ENCODE measurements at places on chromosomes 2 and 18.

- no peak for DNase-seq
Measured at GRCh38 chr2:235066895-235067294, 115.1 kb downstream of the SH3BP4 start.

DNA sequence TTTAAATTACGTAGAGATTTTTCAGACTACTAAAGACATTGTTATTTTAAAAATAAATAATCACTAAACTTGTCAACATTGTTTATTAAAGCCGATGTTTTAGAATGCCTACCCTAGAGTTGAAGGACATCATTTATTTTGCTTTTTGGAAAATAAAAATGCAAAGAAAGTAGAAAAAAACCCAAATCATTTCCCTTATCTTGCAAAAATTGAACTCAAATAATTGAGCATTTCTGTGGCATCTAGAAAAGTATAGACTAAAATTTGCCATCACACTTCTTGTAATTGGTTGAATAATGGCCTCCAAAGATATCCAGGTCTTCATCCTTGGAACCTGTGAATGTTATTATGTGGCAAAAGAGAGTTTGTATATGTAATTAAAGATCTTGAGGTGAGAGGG, 9.7 kb upstream of the NEDD4L start:
- DNase-seq, result no peak

GRCh38 chr2:113005030-113005509, at the start of gene IL36A:
Gene IL36A, plus strand, starts transcription at chr2:113005459. Its CDS starts 413 bp downstream, at chr2:113005872.
- no peak for DNase-seq

DNA sequence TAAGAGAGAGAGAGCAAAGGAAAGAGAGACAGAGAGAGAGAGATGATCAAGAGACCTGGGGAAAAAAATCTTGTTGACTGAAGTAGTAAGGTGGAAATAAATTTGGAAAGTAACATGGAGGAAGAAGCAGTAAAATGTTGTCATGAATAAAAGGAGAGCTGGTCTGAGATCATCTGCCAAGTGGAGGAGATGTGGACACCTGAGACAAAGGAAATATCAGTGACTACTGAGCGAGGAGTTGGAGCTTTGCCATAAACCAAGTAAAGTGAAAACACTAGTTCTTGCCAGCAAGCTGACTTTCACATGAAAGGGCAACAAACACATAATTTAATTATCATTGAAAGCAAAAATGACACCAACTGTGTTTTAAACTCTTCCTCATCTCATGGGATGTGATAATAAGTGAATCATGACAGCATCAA, 49.0 kb upstream of the DSG1 start:
- no peak for DNase-seq

- no peak for DNase-seq
Measured at GRCh38 chr2:132497591-132497990, 81.0 kb downstream of the GPR39 start.

- DNase-seq, result no peak
Measured at GRCh38 chr2:129656081-129656598, 323.3 kb upstream of the RAB6C start.

DNA sequence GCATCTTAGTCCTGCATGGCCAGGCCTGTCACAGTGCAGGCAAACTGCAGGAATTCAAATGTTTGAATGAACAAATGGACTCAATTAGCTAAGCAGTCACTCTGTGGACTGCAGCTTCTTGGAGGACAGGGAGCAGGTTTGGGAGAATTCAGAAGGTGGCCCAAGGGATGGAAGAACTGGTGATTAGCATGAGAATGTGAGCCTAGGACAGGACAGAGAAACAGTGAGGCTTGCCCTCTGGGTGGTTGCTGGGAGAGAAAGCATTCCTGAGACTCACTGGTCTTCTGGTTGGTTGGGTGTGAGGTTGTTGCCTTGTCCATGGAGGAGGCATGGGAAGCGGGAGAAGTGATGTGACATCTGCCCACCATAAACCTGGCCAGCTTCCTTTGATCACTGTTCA, 13.7 kb downstream of the IL1RL2 start:
- DNase-seq, result no peak

DNA sequence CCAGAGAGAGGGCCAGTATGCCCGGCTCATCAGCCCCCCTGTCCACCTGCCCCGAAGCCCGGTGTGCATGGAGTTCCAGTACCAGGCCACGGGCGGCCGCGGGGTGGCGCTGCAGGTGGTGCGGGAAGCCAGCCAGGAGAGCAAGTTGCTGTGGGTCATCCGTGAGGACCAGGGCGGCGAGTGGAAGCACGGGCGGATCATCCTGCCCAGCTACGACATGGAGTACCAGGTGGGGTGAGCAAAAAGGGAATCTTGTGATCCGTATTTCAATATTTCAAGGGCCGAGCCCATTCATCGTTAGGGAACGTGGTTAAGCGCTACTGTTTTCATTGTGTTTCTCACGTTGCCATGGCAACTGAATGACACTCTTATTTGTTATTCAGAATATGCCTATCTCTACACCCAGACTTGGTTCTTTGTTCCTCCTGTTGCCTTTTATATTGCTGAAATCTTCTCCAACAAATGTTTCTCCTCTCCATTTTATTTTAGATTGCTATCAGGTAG, 81.5 kb downstream of the NRP2 start:
- DNase-seq, result no peak

GRCh38 chr2:239291475-239292350, 109.1 kb downstream of the HDAC4 start:
- DNase-seq, result no peak

- DNase-seq, result no peak
Measured at GRCh38 chr2:46363535-46364170, 66.4 kb downstream of the EPAS1 start.

DNA sequence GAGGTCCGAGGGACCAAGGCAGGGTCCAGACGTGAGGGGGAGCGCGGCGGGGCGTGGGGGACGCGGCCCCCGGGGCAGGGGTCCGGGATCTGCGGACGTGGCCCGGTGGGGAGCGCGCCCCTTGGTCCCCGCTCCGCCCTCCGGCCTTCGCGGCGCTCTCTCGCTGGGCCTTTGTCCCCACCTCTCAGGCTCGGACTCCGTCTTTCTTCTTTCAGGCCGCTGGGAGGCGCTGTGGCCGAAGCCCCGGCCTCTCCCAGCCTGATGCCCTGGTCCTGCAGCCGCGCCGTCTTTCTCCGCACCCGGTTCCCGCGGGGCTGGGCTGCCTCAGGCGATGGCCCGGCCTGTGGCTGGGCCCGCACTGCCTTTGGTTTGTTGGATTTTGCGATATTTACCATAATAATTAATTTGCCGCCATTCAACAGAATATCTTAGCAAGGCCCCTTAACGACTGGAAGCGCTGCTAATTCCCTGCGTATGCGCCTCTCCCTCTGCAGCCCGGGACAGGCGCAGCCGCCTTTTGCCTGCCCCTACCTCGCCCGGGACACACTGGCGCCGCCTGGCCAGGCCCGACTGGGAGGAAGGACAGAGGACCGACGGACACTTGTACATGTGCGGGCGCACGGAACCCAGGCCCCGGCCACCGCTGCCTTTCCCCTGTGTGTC, 10.8 kb downstream of the SIX3 start:
- peak; percentile 69 for DNase-seq

DNA sequence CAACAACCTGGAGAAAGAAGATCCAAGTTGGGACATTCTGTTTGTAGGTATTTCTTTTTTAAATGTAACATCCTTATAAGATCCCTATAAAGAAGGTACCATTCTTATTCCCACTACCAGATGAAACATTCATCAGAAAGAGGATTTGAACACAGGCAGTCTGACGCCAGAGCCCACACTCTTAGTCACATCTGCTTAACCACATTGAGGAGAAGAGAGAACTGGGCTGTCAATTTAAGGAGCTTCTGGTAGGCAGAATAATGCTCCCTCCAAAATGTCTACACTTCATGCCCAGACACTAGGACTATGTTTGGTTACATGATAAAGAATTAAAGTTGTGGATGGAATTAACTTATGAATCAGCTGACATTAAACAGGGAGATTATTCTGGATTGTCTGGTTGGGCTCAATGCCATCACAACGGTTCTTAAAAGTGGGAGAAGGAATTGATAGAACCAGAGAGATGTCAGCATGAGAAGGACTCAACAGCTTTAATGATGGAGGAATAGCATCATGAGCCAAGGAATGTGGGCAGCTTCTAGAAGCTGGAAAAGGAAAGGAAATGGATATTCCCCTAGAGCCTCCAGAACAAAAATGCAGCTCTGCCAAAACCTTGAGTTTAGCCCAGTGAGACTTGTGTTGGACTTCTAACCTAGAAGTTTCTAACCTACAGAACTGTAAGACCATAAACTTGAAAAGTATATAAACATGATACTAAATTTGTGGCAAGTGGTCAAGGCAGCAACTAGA, 82.2 kb downstream of the KLF7 start:
- no peak for DNase-seq

DNA sequence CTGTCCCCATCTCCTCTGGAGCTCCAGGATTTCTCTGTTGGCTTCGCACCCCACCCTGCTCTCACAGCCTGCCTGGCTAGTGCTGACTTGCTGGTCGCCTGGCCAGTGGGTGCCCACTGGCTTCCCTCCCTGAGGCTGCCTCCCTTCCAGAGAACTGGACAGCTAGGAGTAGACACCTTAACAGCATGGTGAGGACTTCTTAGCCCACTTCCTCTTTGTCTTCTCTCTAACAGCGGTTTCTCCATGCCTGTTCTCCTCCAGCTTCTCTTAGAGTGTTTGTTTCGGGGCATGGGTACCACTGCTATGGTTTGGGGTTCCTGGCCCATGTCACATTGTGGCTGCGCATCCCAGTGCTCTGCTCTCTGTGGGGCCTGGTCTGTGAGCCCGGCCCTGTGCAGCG, 37.1 kb downstream of the ZNF532 start:
- no peak for DNase-seq

DNA sequence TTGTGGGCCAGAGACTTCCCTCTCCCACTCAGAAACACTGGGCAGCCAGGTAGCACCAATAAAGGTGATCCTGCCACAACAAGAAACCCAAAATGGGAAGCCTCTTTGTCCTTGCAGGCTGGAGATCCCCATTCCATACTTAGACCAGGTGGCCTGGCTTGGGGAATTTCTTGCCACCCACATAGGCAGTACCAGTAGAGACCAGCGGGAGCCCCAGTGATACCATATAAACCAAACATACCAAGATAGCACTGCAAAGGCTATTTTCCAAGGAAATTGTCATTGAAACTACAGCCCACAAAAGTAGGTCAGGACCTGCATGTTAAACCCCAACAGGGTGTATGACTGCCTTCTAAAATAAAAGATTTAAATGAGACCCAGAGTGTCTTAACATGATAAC, 171.6 kb downstream of the DIS3L2 start:
- no peak for DNase-seq

- no peak for DNase-seq
Measured at GRCh38 chr2:143933946-143934569, 585.9 kb downstream of the ZEB2 start.

DNA sequence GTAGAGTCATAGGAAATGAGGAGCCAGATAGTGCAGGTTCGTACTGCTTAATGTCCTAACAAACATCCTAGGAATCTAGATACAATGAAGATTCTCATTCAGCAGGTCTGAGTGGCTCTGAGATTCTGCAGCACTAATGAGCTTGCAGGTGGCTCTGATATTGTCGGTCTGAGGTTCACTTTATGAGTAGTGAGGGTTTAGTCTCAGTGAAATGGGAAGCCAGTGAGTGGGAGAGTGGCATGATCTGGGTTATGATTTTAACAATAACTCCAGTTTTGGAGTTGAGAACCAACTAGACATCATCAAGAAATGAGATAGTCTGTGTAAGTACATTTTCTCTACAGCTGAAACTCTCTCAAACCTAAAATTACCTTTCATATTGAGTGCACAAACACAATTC, 166.8 kb upstream of the SP5 start:
- DNase-seq, result no peak

DNA sequence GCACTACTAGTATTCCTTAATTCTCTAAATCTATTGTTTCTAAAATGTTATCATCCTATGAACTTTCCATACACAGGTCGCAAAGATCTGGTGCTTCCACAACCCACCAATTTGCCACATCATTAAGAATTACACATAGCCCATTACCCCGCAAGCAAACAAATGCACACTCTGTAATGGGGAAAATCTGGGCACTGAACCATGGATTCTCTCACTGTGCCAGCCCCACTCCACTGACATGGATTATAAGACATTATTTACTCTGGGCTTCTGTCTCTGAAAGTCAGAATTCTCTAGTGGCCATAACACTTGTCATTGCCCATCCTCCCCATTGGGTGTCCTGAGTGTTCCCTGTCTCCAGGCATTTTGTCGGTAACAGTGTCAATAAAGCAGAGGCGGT, 537.1 kb downstream of the EPHA4 start:
- DNase-seq, result no peak

- DNase-seq, result no peak
Measured at GRCh38 chr18:43866696-43867095, 589.4 kb upstream of the SYT4 start.

DNA sequence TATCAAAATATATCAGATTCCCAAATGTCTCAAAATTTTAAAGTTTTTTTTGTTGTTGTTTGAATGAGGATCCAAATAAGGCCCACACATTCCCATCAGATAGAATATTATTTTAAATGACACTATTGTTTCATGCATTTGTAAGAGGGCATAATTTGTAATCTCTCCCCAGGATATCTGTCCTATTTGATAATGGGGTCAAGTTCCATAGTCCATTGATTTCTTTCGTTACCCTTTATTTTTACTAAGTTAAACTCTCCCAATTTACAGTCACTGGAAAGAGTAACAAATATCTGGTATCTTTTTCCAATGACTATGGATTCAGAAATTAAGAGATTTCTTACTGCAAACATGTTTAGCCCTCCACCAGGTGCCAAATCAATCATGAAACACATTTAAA, 32.4 kb downstream of the INO80C start:
- no peak for DNase-seq

DNA sequence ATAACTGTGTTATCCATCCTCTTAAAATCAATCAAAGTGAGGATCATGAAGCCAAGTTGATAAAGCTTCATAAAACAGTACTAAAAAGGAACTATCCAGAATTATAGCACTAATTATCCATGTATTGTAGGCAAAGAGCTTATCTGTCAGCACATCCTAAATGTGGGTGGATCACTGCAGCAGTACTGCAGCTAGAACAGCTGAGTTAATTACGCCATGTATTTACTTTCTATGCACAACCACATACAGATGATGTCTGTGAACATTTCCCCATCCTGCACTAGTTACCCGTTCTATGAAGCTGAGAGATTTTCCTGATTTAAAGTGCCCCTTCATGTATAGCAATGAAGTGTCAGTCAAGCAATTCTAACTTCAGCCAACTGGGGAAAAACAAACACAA, 96.6 kb downstream of the RAPH1 start:
- no peak for DNase-seq

GRCh38 chr2:188245230-188245629, 46.4 kb upstream of the GULP1 start:
- DNase-seq, result no peak

All from MM.1S (cell line).